Stimulated activated CD8-positive, alpha-beta memory T cell treated with anti-CD3 and anti-CD28 coated beads, Interleukin-4, amount 100 ng/mL, for 1 hour (primary cell): ENCODE measurements at places on chromosomes 12 and 14.

DNA sequence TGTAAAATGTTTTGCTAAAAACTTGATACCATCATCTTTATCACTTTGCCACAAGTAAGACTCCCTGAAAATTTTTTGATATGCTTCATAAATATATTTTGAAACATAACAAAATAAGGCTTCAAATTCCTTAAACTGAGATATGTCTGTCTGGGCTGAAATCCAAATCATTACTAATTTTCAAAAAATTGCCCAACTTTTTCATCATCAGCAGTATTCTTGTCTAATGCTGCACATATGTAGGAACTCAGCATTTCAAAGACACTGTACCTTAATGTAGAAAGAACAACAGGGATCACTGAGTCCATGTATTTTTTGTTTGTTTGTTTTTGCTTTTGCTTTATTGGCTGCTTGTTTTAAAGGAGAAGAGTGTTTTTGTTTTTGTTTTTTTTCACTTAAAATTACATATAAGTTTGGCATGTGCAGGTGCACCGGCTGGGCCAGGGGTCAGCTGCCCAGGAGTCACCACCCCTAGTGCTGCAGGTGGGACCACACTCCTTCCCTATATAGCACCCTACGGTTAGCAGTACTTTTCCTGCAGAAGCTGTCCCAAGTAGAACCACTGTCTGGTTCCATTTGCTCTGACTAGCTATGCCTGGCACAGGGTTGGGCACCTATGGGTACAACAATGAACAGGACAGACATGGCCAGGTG lies 231.2 kb downstream of the PIK3C2G start:
- no peak for DNase-seq

- DNase-seq = no peak
Observed at GRCh38 chr12:57107456-57108155, 3.6 kb downstream of the STAT6 start.

DNA sequence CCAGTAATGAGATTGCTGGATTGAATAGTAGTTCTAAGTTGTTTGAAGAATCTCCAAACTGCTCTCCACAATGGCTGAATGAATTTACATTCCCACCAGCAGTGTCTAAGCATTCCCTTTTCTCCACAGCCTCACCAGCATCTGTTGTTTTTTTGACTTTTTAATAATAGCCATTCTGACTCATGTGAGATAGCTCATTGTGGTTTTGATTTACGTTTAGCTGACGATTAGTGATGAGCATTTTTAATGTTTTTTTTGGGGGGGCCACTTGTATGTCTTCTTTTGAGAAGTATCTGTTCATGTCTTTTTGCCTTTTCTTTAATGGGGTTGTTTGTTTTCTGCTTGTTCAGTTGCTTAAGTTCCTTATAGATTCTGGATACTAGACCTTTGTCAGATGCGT lies 8.1 kb upstream of the SLC15A5 start:
- DNase-seq = no peak

DNA sequence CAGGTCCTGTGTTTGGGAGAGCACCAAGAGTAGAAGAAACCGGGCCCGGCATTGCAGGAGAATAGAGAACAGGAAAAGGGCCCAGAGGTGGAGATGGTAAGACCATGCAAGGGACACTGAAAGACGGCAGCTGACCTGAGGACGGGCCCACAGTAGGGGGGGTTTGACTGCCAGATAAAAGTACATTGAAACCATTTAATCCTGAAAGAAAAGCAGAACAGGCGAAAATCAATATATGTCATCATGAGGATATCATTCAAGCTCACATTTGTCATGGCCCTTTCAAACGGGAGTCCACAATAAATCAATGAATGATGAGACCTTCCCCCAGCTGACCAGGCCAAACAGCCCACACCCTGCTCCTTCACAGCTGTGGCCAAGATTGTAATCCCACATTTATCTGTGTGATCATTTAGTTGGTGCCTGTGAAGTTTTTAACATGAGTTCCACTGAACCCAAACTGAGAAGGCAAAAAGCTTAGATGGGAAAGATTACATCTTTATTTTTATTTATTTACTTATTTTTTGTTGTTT lies 39.5 kb downstream of the E2F7 start:
- no peak for DNase-seq

DNA sequence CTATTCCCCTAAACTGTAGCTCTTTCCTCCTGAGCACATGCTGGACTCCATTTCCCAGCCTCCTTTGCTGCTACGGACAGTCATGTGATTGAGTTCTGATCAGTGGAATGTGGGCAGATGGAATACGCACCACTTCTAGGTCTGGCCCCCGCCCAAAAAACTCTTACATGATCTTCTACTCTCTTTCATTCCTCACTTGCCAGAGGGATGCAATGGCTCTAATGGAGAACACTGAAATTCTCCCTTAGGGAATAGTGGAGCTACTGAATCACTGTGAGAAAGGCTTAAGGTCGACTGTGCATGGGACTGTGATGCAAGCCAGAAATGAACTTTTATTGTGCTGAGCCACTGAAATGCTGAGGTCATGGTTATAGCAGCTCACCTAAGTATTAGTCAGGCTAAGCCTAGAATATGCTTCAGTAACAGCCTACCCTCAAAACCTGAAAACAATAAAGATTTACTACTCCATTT lies 13.0 kb upstream of the TMED2 start:
- no peak for DNase-seq

DNA sequence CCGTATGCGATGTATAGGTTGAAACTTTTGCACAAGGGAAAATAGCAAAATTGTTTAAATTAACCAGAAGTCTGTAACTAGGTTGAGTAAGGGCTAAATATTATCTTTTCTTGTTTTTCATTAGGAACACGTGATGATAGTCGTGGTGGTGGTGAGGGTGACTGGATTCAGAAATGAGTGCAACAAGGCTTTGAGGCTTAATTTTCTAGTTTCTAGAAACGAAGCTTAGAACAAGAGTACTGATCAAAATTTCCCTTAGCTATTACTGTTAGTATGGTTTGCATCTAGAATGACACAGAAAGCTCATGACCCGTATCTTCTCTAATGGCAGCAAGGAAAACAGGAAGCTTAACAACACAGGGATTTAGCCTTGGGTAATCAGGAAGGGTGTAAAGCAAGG lies 7.0 kb downstream of the SLIRP start:
- DNase-seq = no peak

DNA sequence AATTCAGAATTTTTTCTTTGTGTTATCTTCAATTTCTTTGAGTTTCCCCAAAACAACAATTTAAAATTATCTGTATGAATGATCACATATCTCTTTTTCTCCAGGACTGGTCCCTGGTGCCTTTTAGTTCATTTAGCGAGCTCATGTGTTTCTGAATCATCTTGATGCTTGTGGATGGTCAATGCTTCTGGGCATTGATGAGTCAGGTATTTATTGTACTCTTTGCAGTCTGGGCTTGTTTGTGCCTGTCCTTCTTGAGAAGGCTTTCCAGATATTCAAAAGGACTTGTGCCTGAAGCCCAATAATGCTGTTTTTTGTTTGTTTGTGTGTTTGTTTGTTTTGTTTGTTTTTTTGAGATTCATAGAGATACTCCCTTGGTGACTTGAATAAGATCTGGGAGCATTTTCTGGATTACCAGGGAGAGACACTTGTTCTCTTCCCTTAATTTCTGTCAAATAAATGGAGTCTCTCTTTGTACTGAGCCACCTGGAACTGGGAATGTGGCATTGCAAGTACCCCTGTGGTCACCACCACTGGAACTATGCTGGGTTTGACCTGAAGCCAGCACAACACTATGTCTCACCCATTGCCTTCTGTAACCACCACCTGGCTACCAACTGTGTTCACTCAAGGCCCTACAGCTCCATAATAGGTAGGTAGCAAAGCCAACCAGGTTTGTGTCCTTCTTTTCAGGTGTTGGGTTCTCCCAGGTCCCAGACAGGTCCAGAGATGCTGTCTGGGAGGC lies 56.3 kb downstream of the SLC6A15 start:
- DNase-seq = no peak

GRCh38 chr12:16072678-16073077 lies 161.5 kb downstream of the DERA start:
- no peak for DNase-seq

GRCh38 chr12:12784911-12785814 lies at the start of gene APOLD1:
TSS of gene APOLD1 (plus strand) at chr12:12785659. CDS start at chr12:12785692, 33 bp downstream.
- no peak for DNase-seq

DNA sequence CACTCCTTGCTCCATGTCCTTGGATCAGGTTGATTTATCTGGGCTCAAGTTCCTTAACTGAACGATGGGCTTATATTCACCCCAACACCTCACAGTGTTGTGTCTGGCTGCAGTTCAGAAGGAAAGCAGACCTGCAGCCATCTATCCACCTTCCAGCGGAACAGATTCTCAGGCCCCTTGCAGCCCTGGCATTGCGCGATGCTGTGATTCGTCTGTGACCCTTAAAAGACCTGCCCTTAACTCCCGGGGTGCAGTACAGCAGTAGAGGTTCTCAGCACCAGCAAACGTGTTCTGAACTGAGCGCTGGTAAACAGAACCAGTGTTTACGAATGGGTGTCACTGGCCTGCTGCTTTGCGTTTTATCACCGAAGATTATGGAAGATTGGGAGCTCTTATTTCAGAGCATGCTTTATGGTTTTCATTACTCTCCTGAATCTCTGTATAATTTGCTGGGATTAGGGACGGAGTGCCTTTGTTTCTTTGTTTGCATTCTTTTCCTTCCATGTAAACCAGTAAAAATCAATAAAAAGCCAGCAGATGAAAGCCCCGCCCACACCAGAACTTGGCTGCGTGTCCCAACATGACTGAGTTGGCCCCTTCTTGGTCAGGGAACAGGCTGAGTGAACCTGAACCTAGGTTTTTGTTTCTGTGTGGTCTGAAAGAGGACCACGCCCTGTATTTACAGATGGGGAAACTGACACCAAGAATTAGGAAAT lies 286.7 kb upstream of the CRY1 start:
- DNase-seq = no peak

GRCh38 chr12:23847857-23848256 lies 101.6 kb downstream of the SOX5 start:
- DNase-seq = no peak

DNA sequence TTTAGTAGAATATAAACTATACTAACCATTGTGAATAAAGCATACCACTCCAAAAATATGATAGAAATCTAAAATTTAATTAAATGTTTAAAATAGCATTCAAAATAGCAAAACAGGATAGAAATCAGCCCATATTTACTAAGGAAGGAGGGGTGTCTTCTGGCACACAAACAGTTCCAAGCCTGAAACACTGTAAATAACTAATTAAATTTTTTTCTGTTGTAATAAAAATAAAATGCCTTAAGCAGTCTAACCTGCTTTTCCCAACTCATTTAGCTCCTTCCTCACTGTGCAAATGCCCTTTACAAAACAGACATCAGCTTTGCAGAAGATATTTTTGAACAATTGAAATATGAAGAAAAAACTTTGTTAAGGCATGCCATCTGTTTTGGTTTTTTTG lies 707.1 kb upstream of the USP15 start:
- no peak for DNase-seq

DNA sequence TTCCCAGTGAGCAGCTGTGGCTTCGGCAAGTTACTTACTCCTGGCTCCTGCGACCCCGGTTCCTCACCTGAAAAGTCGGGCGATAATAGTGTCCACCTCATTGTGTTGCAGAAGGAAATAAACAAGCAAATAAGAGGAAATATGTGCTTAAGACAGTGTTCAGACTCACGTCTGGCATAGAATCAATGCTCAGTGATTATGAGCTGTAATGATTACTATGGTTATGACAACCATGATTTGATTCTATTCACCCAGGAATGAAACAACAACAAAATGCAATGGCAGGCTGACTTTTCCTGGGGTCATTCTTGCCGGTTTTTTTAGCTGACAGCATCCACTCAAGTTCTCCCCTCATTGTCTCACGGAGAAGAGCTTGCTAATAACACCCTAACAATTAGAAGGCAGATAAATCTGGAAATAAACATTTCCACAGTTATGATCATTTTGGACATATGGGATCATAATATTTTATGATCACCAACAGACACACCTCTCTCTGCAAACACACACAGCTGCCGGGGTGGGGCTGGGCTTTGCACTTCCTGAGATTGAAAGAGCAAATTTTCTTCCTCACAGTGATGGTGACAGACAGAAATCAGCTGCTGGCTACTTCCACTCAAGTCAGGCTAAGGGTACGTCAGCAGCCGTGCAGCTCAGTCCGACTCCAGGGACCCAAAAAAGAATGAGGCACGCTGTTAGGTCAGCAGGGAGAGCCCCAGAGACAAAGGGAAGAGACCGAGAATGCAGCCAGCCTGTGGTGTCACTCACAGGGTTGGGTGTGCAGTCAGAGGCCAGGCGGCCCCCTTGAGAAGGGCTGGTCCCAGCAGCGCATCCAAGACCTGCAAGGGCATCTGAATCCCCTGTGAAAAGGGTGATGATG lies 158.0 kb downstream of the RIMBP2 start:
- DNase-seq = no peak

DNA sequence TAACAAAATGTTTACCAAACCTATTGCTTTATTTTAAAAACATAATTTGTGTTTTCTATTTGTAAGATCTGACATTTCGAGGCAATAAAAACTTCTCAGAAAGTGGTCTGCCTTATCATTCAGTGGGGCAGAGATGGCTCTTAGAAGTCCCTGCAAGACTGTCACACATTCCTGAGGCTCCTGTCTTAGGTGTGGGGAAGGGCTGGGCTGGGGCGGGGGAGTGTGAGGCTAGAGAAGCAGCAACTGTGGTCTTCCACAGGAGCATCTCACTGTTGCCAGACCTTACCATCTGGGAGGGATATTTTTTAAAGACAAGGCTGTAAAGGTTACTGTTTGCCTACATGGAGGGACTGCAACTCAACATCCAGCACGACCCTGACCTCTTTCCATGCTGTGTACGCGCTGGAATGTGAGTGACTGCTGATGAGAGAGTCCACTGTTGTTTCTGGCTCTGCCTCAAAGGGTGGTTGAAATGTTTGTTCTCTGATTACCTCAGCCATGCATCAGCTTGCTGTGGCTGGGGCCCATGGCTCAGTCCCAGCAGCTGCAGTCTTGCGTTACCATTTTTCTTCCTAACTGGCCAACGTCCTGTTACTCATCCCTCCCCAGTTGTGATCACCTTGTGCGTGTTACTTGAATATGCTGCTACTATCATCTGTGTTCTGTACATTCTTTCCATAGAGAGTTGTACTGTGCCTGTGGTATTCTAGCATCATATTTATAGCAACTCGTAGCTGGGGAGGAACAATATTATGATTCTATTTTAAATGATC lies 12.4 kb downstream of the ERG28 start:
- DNase-seq = no peak

DNA sequence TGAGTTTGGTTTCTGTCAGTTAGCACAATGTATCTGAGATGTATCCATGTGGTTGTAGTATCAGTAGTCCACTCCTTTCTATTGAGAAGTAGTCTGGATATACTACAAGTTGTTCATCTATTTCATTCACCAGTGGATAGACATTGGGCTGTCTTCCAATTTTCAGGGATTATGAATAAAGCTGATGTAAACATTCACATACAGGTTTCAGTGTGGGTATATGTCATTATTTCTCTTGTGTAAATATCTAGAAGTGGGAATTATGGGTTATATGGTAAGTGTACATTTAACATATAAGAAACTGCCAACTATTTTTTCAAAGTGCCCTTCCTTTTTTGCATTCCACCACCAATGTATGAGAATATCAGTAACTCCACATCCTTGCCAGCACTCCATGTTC lies 35.9 kb downstream of the PHLDA1 start:
- DNase-seq = no peak

GRCh38 chr12:9039397-9039977 lies 50.1 kb downstream of the KLRG1 start:
- no peak for DNase-seq

- no peak for DNase-seq
Observed at GRCh38 chr12:77299910-77300669, 234.7 kb upstream of the E2F7 start.
